SK-N-DZ (cell line): ENCODE measurements at places on chromosomes 16 and 17.

- peak; percentile 79 for DNase-seq
These were observed 16.5 kb downstream of the CCDC102A start for GRCh38 chr16:57519796-57520360.

DNA sequence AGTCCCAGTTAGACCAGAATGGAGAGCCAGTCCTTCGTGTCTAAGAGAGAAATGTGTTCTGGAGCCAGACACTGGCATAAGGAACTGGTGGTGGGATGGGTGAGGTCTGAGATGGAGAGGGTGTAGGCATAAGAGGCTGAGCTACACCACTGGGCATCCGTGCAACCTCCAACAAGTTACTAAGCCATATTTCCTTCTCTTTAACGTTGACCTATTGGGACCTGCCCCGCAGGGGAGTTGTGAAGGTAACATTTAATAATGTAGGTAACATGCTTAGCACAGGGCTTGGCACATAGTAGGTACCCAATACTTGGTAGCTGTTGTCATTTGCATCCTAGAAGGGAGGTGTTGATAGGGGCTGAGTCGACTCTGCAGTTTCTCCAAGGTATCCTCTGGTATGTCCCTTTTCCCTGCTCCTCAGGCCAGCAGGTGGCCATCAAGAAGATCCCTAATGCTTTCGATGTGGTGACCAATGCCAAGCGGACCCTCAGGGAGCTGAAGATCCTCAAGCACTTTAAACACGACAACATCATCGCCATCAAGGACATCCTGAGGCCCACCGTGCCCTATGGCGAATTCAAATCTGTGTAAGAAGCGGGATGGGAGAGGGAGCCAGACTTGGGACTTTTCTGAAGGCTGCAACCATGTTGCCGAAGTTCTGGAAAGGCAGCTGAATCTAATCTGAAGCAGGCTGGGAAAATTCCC lies 1.2 kb downstream of the MAPK7 start:
- no peak for DNase-seq

DNA sequence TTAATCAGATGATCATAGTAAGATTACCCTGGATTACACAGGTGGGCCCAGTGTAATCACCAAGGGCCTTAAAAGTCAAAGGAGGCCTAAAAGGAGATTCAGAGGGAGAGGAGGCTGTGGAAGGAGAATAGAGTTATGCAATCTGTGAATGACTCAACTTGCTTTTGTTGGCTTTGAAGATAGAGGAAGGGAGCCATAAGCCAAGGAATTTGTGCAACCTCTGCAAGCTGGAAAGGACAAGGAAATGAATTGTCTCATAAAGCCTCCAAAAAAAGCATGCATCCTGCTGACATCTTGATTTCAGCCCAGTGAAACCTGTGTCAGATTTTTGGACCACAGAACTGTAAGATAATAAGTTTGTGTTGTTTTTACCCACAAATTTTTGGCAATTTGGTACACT lies 109.6 kb downstream of the CNTNAP4 start:
- no peak for DNase-seq

DNA sequence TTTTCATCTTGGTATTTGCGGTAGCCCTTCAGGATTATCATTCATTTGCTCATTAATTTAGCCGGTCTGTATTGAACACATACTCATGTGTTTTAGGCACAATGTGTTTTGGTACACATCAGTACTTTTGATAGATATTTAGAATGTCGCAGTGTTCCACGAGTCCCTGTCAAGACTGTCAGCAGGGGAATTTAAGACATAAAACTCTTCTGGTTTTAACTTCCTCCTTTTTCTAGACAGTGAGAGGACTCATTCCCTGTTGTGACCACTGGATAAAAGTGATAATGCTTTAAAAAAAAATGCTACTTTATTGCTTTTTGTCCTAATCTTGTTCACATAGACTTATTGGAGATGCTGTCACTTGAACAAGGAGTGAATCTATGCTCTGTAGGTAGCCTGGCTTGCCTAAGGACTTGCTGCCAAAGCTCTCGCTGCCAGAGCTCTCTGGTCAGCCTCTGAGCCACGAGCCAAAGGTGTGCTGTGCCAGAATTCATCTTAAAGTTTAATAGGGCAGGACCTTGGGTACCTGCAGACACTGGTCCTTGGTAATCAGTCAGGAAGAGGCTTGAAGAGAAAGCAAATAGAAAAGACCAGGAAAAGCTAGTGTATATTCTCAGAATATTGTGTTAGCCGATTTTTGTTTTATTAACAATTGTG lies 5.4 kb downstream of the DCAF7 start:
- no peak for DNase-seq

- DNase-seq, result no peak
These were observed 32.2 kb downstream of the CHP2 start for GRCh38 chr16:23786964-23787561.

GRCh38 chr17:57443781-57444180 lies 187.5 kb downstream of the MSI2 start:
- no peak for DNase-seq

GRCh38 chr16:19691161-19691711 lies 26.8 kb downstream of the KNOP1 start:
- no peak for DNase-seq

GRCh38 chr17:48751733-48752398 lies 23.3 kb upstream of the HOXB13 start:
- no peak for DNase-seq

GRCh38 chr17:48044851-48045250 lies 3.3 kb upstream of the NFE2L1 start:
- DNase-seq, result no peak

DNA sequence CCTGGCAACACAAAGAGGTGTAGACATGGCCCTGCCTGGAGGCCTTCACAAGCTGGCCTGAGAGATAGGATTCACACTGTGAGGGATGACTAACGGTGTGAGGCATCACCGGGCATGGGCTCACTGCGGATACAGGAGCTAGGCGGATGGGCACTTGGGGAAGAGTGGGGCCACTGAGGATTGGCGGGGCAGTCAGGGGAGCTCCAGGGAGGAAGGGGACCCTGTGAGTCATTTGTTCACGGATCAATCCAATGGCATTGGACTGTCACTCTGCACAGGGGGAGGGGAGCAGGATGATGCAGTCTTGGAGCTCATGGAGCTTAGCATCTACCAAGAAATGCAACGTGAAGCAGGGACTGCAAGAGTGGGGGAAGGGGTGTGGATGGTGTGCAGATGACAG lies 117.3 kb downstream of the SDK2 start:
- DNase-seq, result no peak

DNA sequence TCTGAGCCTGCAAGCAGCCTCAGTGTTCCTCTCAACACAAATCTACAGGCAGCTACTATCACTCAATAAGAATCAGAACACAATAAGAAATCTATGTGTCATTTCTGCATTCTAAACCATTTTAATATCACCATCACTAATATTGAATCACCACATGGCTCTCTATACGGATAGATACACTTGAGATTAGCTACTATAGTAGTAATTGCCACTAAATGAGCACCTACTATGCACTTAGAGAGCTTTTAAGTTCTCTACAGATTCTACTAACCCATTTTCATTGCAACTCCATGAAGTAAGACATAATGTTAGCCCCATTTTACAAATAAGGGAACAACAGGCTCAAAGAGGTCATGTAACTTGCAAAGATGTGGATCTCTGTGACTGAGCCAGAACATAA lies 132.8 kb upstream of the DYNLRB2 start:
- DNase-seq, result no peak

GRCh38 chr16:73116576-73116975 lies 68.6 kb upstream of the ZFHX3 start:
- DNase-seq, result no peak

DNA sequence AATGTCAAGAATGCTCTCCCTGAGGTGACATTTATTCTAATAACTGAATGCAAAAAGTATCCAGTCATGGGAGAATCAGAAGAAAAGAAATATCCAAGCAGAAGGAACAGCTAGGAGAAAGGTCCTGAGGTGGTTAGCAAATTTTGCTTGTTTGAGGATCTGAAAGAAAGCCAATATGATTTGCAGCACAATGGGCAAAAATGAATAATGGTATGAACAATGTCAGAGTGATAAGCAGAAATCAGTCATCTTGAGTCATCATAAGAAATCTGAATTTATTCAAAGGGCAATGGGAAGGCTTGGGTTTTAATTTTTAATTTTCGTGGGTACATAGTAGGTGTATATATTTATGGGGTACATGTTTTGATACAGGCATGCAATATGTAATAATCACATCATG lies 68.5 kb downstream of the BRIP1 start:
- no peak for DNase-seq

- DNase-seq, result no peak
These were observed at the start of gene SOX15 for GRCh38 chr17:7589891-7590691. TSS of gene SOX15 (minus strand) at chr17:7590094. CDS start at chr17:7589676, 418 bp downstream.

DNA sequence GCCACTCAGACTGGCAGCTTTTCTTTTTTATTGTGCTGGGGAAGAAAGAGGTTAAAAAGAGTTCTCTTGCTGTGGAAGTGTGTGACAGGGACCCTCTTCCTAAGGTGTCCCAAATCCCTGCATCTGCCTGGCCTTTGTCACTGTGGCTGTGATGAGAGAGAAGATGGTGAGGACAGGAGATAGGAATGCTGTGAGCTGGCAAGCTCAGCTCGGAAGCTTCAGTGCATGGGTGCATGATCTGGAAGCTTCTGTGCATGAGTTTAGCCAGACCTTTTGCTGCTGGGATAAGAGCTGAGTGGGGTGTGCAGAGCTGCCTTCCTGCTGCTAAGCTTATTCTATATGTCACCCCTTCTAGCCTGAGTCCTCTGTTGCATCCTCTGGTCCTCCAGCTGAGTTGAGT lies 103.3 kb upstream of the CACNG3 start:
- no peak for DNase-seq

- no peak for DNase-seq
These were observed 48.9 kb upstream of the DOC2B start for GRCh38 chr17:230395-230770.

- DNase-seq, result no peak
These were observed 36.0 kb downstream of the SOCS3 start for GRCh38 chr17:78323826-78324390.

GRCh38 chr17:66143657-66144282 lies 48.2 kb downstream of the CEP112 start:
- DNase-seq, result no peak

- no peak for DNase-seq
These were observed 660.5 kb downstream of the KCNJ2 start for GRCh38 chr17:70829876-70830275.

- no peak for DNase-seq
These were observed 65.7 kb downstream of the LITAF start for GRCh38 chr16:11521055-11521454.

GRCh38 chr17:78013683-78014467 lies 55.4 kb downstream of the TNRC6C start:
- DNase-seq, result peak; percentile 72

DNA sequence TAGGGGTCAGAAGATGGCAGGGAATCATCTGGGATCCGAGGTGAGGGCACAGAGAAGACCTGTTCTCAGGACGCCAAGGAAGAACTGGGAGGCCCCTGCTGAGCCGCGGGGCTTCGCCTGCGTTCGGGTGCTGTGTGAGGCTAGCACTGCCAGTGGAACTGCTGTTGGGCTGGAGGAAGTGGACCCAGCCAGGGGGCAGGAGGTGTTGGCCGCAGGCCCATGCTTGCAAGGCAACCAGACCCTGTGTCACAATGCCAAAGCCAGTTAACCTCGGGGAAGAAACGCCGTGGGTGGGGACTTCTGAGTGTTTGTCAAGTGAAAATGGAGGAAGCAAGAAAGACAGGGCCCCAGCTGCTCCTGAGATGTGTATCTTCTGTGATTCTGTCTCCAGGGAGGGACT lies 185.5 kb downstream of the LGALS9B start:
- peak; percentile 86 for DNase-seq

GRCh38 chr17:83079352-83079747 lies at the start of gene METRNL:
TSS of gene METRNL (plus strand) at chr17:83079609. CDS start at chr17:83079816, 207 bp downstream.
- DNase-seq, result no peak

GRCh38 chr16:54931120-54932014 lies 702 bp downstream of the IRX5 start:
- peak; percentile 35 for DNase-seq

DNA sequence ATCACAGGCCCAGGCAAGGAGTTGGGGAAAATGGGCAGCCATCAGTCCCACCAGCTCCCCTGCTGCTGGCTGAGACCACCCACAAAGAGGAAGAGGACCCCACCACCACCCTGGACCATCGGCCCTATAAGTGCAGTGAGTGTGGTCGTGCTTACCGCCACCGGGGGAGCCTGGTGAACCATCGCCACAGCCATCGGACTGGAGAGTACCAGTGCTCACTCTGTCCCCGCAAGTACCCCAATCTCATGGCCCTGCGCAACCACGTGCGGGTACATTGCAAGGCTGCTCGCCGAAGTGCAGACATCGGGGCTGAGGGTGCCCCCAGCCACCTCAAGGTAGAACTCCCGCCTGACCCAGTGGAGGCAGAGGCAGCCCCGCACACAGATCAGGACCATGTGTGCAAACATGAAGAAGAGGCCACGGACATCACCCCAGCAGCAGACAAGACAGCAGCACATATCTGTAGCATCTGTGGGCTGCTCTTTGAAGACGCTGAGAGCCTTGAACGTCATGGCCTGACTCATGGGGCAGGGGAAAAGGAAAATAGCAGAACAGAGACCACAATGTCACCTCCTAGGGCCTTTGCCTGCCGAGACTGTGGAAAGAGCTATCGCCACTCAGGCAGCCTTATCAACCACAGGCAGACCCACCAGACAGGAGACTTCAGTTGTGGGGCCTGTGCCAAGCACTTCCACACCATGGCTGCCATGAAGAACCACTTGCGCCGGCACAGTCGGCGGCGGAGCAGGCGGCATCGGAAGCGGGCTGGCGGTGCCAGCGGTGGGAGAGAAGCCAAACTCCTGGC lies 3.6 kb downstream of the ZNF646 start:
- DNase-seq, result no peak

DNA sequence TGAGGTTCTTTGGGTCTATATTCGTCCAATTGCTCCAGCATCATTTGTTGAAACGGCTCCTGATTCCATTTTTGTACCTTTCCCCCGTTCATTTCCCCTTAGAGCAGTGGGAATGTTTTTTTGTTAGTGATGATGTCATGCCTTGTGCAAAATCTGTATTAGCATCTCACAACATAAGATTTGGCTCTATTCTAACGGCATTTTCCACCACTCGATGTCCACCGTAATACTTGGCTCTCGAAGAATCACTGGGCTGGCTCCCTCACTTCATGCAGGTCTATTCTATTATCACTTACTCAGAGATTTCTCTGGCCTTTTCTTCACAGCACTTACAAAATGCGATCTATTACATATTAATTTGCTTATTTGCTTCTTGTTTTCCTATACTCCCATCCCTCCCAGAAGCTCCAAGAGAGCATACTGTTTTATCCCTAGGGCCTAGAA lies 571 bp upstream of the NME1 start:
- DNase-seq, result no peak

- no peak for DNase-seq
These were observed 47.7 kb downstream of the ZFHX3 start for GRCh38 chr16:73000020-73000906.

GRCh38 chr17:17151541-17151940 lies 54.6 kb downstream of the PLD6 start:
- no peak for DNase-seq

- no peak for DNase-seq
These were observed 38.7 kb upstream of the CACNG3 start for GRCh38 chr16:24217461-24217860.
